ENCODE measurements at places on chromosomes 6 and 20.

DNA sequence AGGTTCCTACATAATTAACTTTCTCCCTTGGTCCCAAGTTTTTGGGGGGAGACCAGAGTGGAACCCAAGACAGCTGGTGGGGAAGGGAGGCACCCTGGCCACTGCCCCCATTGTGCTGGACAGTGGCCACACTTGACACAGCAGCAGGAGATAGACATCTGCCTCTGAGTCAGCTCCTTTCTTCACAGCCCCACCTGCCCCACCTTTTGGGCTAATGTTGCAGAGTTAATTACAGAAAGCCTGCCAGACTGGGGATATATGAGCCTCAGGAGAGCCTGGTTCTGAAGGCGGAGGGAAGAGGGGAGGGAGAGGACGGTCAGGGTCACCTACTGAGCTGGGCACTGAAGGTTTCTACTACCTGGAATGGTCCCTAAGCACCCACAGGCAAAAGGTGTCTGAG is 50.6 kb downstream of the MAFB start:
- DNase-seq: no peak

DNA sequence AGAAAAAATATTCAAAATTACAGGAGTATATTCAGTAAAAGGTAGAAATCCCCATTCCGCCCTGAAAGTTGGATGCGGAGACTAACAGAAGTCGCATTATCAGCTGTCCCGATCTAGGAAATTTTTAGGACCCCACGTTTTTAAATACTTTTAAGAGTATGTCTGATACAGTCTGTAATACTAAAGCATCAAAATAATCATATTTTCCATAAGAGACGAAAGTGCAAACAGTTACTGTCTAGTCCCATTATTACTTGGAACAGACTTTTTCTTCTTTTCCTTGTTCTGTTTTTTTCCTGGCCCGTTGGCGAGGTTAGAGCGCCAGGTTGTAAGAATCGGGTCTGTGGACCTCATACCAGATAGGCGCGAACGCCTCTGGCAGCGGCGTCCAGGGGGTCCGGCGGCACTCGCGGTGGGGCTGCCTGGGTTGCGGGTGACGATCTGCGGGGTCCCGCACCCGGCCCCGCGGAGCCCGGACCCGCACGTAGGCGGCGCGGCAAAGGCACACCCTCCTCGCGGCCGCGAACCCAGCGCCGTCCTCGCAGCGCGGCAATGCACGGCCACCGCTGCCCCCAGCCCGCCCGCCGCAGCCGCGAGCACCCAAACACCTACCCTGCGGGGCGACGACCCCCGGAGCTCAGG is 460 bp downstream of the PLAGL1 start:
- DNase-seq: no peak

- DNase-seq: no peak
These were observed 4.9 kb downstream of the VSTM2L start for GRCh38 chr20:37907677-37908401.

- DNase-seq: no peak
These were observed 4.1 kb upstream of the PHACTR2 start for GRCh38 chr6:143673669-143674068.

DNA sequence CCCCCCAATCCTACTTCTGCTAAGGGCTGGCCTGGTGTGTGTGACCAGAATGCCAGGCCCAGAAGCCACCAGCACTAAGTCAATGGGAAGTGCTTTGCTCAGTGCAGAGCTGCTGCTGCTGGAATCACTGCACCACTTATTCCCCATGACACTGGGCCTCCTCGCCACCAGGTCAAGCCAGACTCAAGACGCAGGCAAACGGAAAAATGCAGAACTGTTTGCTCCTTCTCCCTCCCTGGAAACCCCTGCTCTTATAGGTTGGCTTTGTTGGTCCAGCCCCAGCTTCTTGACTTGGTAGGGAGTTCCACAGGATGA is 121.9 kb downstream of the PHACTR3 start:
- DNase-seq: no peak

DNA sequence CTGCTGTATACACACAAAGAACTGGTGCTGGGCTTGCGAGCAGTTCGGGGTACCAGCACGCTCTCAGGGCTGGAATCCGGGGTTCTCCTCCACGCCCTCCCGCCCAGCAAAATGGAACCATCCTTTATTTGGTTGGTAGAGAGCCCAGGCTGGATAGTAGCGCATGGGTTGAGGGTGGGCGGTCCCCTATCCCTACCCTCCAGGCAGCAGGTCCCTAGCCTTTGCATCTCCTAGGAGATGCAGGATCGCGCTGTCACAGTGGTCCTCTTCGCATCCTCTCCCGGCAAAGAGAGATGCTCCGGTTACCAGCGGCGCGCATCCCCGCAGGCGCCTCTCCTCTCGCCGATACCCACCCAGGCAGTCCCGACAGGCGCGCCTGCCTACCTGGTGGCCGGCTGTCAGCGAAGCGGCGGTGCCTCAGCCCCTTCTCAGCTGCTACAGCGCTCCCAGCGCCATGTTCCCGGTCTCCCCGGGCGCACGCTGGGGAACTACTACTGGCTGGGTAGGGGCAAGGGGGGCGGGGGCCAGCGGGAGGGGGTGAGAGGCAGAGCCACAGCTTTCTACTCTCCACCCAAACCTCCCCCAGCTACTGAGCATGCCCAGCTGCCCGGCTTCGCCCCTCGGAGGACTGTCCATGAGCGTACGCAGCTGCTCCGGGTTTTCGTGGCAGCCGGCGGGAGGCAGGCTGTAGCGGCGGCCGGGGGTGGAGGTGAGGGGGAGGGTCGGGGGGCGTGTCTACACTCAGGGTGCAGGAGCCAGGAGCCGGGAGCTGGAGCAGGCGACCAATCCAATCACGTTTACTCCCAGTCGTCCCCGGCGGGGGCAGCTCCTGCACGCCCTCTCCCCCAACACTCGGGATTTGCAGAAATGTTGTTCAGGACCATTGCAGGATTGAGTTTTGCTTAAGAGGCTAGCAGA is at the start of gene PAK5:
TSS of gene PAK5 (minus strand) at position 699 of the 918 bp plus-strand sequence. CDS start 194,748 bp downstream, outside the sequence.
- peak; percentile 72 for DNase-seq

GRCh38 chr6:136923116-136923953 is 1.2 kb downstream of the SLC35D3 start:
- no peak for DNase-seq

DNA sequence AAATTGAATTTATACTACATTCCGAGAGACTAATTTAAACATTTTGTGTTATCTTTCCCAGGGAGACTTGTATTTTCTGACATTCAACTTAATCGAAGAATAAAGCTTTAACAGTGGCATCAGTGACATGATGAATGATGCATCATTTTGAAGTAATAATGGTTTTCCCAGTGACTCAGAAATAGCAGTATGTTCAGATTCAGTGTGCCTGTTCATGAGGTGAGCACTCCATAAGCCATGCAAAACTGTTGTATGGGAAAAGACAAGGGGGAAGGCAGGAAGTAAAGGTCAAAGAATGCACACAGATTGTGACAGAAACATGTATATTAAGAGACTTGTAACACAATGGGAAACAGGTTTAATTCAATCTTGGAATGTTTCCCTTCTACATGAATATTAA is 1348.2 kb upstream of the GJE1 start:
- DNase-seq: no peak

GRCh38 chr20:2164966-2165365 is 63.3 kb downstream of the STK35 start:
- no peak for DNase-seq

DNA sequence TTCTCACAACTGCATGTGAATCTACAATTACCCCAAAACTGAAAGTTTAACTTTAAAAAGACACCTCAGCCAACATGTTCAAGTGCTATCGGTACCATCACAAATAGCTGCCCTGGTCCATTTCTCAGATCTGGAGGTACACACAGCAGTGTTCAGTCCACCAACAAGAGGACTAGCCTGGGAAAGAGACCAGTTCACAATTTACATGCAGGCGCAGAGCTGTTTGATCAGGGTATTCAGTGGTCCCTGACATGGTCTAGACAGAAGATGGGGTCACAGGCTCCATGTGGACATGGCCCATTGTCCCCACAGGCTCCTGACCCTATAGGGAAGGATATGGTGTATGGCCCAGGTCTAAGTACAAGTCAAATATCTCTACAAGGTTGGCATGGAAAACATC is 15.6 kb upstream of the TGM6 start:
- DNase-seq: no peak

- no peak for DNase-seq
These were observed 22.9 kb upstream of the PLEKHG1 start for GRCh38 chr6:150576651-150577226.

DNA sequence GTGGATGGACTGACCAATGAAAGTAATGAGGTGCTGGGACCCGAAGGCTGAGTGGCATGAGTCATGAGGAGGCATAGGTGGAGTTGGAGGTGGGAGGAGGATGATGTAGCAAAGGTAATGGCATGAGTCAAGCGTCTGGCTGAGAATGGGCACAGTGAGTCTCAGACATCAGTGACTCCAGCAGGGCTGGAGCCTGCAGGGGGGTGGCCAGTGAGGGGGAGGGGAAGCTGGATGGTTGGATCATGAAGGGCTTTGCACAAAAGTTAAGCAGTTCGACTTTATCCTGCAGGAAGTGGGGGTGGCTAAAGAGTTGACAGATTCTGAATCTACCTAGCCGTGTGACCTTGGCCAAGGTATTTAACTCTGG is 99.0 kb upstream of the IYD start:
- DNase-seq: no peak

- no peak for DNase-seq
These were observed 627 bp upstream of the EIF6 start for GRCh38 chr20:35284992-35285805.

DNA sequence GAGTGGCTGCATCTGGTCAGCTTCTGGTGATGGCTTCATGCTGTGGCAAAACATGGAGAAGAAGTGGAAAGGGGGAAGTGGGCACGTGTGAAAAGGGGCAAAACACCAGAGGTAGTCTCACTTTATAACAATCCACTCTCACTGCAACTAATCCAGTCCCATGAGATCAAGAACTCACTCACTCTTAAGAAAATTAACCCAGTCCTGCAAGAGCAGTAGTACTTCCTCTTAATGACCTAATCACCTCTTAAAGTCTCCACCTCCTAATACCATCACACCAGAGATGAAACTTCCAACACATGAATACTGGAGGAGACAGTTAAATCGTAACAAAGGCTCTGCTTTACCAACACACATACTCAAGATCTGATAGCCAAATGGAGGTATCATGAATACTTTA is 152.6 kb downstream of the THEMIS start:
- DNase-seq: no peak

DNA sequence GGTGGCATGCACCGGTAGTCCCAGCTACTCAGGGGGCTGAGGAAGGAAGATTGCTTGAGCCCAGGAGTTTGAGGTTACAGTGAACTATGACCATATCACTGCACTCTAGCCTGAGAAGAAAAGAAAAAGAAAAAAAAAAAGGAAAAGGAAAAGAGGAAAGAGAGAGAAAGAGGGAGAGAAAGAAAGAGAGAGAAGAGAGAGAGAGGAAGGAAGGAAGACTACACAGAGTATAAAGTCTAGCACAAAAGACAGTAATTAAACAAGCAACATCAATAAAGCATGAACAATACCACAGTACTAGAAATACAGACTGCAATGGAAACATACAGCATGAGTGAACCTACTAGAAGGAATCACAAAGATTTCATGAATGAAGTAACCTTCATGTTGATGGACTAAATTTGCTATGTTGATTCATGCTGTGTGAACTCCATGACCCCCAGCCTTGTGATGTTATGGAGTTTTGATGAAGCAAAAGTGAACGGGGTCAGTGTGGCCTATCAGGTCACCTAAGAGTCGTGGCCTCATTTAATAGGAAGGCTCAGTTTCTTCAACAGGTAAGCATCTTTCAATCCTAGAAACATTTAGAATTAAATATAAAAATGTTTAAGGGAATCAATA is 57.6 kb downstream of the NUDT3 start:
- no peak for DNase-seq

DNA sequence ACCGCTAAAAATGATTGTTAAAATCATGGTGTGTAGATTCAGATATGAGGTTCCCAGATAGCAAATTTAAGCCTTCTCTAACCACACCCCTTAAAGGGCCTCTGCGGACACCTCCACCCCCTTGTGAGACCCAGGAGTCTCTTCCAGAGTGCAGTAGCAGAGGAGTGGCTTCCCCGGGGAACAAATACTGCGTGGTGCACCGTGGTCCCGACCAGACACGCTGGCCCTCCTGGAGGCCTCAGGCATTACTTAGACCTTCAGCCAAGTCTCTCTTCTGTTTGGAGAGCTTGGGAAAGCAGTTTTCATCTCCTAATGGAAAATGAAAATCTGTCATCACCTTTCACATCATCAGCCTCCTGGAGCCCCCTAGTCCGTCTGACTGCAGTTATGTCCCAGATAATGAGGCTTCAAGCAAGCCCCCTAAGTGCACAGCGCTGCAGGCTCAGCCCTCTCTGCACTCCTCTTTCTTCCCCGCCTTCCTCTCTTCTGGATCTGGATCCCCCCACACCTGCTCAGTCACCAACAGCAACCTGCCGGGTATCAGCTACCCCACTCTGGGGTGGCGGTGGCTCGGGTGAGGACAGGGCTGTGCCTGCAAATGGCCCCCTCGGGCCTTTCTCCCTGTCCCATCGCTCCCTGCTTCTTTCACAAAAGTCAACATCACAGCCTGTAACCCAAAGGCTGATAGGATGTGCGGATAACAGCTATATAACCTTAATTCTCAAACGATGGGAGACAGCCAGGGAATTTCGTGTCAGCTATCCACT is 58.8 kb upstream of the TAGAP start:
- DNase-seq: no peak

Measured in anterior cingulate cortex (tissue), 58 donors.